SW480 (cell line): ENCODE measurements at places on chromosomes 1 and 21.

DNA sequence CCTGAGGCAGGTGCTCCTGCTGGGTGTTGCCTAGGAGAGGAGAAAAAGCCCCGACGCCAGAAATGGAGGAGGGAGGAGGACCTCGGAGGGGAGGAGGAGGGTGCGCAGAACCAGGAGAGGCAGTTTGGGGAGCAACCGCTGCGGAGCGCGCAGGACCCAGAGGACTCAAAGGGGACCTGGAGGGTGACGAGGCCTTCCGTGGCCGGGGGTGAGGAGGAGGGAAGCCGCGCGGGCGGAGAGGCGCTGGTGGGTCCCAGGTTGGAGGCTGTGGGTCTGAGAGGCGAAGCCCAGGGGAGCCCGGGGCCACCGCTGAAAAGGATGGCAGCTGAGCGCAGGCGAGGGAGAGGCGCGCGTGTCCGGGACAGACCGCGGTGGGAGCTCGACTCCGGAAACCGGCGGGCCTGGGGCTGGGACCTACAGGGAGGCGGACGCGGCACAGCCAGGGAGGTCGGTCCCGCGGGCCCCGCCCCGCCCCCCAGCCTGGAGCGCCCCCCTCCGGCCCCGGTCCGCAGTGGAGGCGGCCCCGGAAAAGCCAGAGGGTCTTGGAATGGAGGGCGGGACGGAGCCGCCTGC is 15.1 kb downstream of the RNF223 start:
- DNase-seq, result peak; percentile 64

DNA sequence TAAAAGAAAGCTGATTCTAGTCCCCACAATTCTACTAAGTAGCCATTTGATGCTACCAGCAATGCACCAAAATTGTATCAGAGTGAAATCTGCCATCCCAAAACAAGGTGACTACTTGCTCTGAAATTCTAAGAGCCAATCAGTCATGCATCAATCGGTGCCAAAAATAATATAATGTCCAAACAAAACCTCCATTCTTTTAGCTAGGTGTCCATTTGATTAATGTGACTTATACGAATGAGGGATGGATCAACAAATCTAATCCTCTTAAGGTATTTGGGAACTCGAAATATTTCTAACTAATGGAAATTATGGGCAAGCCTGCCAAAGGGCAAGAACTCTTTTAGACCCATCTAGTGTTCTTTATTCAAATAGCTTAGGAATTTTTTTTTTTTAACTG is 66.4 kb upstream of the NEK2 start:
- no peak for DNase-seq

- no peak for DNase-seq
Observed at GRCh38 chr1:210340311-210340710, 11.6 kb downstream of the HHAT start.

DNA sequence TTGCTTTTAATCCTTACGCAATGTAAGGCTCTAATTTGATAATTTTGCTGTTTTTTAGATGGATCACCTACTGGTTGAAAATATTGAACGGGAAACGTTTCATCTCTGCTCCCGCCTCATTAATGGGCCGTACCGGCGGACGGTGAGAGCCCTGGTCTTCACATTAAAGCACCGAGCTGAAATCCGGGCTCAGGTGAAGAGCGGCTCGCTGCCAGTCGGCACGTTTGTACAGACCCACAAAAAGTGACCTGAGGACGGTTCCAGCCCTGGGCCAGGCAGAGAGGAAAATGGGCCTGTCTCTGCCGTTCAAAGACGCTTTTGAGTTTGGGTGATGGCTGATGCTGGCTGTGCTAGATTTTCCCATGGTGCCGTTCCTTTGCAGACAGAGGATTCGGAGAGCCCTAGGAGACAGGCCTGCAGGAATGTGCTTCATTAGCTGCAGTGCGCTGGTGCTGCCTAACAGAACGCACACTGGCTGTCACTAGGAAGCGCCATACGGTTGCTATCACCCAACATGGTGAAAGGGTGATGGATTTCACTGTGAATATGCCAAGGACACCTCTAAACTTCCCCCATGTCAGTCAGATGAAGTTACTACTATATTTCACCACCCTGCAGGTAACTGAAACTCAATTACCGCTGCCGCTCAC is 42.9 kb downstream of the TCEANC2 start:
- no peak for DNase-seq

DNA sequence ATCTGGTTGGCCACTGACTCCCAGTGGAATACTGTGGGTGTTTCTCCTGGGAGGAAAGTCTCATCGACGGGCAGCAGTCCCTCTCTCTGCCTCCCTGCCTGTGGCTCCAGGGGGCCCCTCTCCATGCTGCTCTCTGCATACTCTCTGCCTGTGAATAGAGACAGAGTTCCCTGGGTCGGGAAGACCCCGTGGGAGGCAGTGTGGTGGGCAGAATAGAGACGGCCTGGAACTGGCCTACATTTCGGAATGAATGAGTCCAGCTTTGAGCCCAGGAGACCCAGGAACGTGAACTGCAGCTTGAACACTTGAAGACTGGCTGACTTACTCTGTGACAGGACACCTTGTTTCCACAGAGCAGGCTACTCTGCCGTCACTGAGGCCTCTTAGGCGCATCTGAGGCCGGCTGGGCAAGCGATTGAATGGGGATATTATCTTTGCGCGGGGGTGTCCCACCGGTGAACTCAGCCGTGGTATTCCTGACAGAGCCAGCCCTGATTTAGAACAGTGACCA is 64.0 kb downstream of the KIF21B start:
- no peak for DNase-seq
